Fibroblast of skin of right biceps (primary cell): ENCODE measurements at places on chromosomes 4 and X.

DNA sequence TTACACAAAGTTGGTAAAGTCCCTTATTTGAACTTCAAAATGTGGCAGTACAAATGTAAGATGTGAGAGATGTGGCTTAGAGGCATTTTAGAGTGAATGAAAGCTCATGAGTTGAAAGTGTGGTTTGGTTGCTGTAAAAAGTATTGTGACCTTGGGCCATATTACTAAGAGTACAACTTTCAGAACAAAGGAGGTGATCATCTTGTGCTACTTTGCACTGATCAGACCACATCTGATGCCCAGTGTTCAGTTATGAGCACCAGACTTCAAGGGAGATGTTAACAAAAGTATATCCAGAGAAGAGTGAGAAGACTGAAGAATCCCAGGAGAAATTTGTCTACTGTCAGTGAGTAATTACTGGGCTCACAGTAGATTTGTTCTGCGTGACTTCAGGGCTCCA, 30.2 kb downstream of the NLGN3 start:
- no peak for DNase-seq

GRCh38 chr4:106058921-106059320, 163.7 kb downstream of the NPNT start:
- DNase-seq, result peak; percentile 18

DNA sequence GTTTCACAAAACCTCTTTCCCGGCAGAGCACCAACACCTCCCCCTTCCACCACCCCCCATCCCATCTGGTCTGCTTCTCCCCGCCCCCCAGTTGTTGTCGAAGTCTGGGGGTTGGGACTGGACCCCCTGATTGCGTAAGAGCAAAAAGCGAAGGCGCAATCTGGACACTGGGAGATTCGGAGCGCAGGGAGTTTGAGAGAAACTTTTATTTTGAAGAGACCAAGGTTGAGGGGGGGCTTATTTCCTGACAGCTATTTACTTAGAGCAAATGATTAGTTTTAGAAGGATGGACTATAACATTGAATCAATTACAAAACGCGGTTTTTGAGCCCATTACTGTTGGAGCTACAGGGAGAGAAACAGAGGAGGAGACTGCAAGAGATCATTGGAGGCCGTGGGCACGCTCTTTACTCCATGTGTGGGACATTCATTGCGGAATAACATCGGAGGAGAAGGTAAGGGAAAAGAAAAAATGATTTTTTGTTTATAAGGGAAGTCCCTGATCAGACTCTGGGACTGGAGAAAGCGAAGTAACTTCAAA, at the start of gene PDGFRA:
PDGFRA (plus strand) TSS at position 333 of the 541 bp plus-strand sequence. CDS start 29,476 bp downstream, outside the sequence.
- peak; percentile 98 for DNase-seq

DNA sequence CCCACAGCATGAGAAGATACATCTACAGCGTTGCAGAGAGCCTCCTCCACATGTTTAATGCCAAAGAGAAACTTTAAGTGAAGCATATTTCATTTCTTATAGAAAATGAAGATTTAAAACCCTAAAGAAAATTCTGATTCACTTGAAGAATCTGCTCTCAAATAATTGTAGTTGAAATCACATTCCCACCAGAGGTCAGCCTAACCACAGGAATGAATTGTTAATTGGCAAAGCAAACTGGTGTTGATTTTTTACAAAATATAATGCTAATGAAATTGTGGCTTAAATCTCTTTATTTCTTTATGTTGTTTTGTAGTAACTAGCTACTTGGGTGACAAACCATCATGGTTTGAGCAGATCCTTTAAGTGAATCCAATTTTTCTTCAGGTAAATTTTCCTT, 31.1 kb upstream of the WDR17 start:
- peak; percentile 46 for DNase-seq

GRCh38 chr4:70704215-70704930, 16.0 kb downstream of the UTP3 start:
- peak; percentile 79 for DNase-seq

DNA sequence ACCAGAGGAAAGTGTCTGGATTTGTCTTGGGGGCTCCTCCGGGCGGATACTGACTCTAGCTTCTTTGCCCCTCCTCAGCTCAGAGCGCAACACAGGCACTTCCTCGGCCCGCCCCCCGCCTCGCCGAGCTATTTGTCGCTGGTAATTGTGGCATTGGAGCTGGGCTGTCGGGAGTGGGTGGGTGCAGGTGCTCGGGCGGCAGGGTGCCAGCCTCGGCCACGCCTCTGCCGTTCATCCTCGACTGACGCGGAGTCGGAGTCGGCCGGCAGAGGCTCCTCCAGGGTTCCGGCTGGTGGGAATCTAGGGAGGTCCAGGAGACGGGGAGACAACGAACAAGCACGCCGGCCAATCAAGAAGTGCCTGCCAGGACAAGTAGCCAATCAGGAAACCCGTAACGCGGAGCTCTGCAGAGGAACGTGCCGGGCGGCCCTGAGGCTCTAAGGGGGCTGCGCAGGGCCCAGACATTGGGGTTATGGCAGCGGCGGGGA, 3.9 kb upstream of the SYN1 start:
- peak; percentile 76 for DNase-seq

GRCh38 chr4:186740822-186741221, 17.2 kb upstream of the FAT1 start:
- DNase-seq, result peak; percentile 83

- no peak for DNase-seq
Measured at GRCh38 chrX:68872171-68872570, 43.4 kb downstream of the EFNB1 start.

DNA sequence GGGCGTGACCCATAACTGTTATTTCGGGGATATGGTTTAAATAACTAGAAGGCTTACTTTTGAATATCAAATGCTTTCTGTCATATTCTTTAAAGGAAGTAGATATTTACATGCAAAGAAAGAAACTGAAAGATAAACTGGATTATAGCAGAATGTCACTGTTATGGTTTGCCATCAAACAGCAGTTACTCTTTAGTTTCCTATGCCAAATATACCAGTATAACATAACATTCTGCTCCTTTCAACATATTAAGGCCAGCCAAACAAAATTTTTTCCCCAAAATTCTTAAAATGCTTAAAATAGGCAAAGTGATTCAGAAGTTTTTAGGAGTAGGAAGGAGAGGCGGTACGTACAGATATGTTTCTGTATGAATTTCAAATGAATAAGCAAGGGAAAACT, 27.0 kb downstream of the KDM6A start:
- DNase-seq, result no peak

DNA sequence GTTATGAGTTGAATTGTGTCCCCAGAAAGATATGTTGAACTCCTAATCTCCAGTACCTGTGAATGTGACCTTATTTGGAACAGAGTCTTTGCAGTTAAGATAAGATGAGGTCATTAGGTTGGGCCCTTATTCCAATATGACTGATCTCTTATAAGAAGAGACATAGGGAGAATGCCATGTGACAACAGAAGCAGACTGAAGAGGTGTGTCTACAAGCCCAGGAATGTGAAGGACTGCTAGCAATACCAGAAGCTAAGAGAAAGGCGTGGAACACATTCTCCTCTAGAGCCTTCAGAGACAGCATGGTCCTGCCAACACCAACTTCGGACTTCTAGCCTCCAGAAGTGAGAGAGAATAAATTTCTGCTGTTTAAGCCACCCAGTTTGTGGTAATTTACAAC, 22.5 kb upstream of the USP27X start:
- no peak for DNase-seq

DNA sequence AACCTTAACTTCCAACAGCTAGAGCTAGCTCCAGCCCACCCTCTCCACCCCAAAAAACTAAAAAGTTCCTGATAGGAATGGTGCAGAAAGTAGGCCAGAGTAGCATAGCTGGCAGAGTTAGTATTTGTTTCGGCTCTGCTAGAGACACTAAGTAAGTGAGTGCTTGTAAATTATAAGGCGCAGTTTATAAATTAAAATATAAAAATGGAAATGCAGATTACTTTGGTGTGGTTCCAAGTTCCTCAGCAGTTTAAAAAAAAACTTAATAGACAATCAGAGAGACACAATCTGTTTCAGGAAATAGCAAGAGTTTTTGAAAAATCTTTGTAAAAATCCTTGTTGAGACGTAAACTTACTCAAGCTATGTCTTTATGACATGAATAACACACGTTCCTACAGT, 2.8 kb upstream of the LGI2 start:
- DNase-seq, result no peak

DNA sequence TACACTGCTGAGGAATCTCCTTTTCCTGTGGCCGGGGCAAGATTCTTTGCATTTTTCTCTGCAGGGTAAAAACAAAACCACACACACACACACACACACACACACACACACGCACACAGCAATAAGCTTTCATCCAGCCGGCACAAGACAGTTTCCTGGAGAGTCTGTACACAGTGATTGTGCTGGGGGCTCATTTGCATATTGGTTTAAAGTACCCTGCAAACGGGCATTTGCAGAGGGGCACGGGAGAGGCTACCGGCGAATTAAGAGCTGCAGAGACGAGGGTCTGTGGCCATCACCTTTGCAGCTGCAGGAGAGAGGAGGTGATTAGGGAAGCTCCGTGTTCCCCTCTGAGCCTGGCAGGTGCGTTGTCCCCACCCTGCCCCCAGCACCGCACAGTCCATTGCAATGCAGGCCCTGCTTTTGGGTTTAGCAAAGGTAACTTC, 219.9 kb downstream of the SHOX start:
- DNase-seq, result peak; percentile 79

DNA sequence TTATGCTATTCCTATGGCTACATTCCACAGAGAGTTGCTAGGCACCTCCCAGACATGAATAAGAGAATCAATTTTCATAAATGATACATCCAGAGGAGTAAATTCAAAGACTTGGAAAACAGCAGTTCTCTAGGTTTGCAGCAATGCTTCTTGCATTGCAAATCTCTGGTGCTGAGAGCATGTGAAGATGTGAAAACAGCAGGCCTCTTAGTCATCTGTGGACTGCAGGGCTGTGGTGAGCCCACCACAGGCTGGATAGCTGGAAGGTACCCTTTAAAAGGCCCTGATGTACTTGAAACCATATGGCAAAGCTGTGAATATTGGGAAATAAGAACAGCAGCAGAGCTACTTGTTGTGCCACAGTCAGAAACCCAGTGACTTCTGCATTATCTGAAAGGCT, 2135.9 kb downstream of the ARAP2 start:
- DNase-seq, result peak; percentile 73

- DNase-seq, result no peak
Measured at GRCh38 chr4:107978716-107979451, 10.8 kb upstream of the HADH start.

GRCh38 chr4:156620786-156621185, 350.8 kb downstream of the PDGFC start:
- DNase-seq, result no peak

- DNase-seq, result no peak
Measured at GRCh38 chrX:46549914-46550313, 4.7 kb upstream of the ZNF674 start.

GRCh38 chr4:159413306-159413943, 310.5 kb downstream of the RAPGEF2 start:
- DNase-seq, result peak; percentile 53
